ENCODE measurements at places on chromosomes 2 and 18. TPM values are rescaled to one million over a fixed set of nuclear protein-coding genes. Genes with fewer than 3 reads are reported as not detected.
A peak's percentile ranks its signal among the peaks of the same experiment; 100 is the strongest.

Gene VIT
- total RNA-seq, result 0.22 TPM

Gene CASP10
- total RNA-seq, result 30.1 TPM

- DNase-seq, result peak; percentile 36
Measured at GRCh38 chr2:130374587-130375290, 18.9 kb downstream of the PTPN18 start.

GRCh38 chr2:190976521-190976920 lies 37.5 kb downstream of the STAT1 start:
- DNase-seq, result no peak

Gene CCDC148
- total RNA-seq, result 0.20 TPM

DNA sequence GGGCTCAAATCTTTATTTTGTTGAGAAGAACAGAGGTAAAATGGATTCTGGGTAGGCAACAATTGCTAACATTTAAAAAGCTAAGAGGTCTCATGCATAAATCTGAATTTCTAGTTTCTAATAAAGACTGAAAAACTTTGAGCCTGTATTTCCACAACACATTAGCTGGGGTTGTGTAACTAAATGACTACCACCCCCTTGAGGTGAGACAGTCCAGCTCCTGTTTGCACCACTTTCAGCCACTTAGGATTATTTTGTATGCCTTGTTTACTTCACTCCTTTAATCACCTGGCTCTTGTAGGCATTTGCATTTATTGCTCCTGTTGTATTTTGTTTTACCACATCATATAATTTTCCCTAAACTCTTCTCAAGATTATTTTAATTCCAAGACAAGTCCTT lies 376.6 kb downstream of the PTH2R start:
- DNase-seq, result no peak

Gene CENPA
- 7.8 TPM for total RNA-seq

All from lung microvascular endothelial cell (primary cell).